Right lobe of liver (tissue), 6 donors: ENCODE measurements at places on chromosomes 6 and 20. TPM values are rescaled to one million over a fixed set of nuclear protein-coding genes. Genes with fewer than 3 reads are reported as not detected.

CPXM1 gene
- 0.12 TPM for total RNA-seq

DNA sequence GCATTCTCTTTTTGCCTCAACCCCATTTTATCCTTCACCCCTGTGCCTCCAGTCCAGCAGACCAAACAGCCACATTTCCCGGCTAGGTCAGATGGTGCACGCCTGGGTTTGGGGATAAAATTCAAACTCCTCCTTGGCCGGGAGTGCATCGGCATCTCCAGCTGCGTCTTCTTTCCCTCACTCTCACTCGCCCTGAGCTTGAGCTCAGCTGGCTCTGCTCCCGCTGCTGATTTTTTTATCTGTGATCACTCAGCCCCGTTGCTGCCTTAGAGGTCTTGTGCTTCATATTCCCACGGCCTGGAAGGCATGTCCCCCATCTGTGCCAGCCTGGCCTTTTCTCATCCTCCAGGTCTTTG is 6.8 kb upstream of the EZR start:
- H3K36me3 ChIP-seq, result no peaks in the 10 kb centered on the region
- no peak overlapping the region for H3K27ac ChIP-seq
- DNase-seq, result no peak
- H3K4me3 ChIP-seq, result no peak overlapping the region

DNA sequence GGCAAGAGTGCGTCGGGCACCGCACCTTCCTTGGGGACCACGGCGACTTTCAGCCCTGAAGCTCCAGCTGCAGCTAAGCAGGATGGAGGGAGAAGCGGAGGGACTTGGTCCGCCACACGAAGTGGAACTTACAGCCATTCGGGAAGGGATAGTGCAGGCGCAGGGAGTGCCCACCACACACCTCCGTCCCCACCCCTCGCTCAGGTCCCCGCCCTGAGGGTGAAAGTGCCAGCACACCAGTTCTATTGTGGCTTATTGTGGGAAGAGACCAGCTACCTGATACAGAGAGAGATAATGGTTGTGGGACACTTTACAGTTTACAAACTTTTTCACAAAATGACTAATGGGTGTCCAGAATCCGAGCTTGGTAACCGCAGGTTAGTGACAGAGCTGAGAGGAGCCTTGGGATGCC is 76.1 kb downstream of the IRF4 start:
- no peak overlapping the region for H3K4me3 ChIP-seq
- no peaks in the 10 kb centered on the region for H3K36me3 ChIP-seq
- no peak for DNase-seq
- H3K27ac ChIP-seq, result no peak overlapping the region
- H3K4me1 ChIP-seq, result no peaks in the 10 kb centered on the region

DNA sequence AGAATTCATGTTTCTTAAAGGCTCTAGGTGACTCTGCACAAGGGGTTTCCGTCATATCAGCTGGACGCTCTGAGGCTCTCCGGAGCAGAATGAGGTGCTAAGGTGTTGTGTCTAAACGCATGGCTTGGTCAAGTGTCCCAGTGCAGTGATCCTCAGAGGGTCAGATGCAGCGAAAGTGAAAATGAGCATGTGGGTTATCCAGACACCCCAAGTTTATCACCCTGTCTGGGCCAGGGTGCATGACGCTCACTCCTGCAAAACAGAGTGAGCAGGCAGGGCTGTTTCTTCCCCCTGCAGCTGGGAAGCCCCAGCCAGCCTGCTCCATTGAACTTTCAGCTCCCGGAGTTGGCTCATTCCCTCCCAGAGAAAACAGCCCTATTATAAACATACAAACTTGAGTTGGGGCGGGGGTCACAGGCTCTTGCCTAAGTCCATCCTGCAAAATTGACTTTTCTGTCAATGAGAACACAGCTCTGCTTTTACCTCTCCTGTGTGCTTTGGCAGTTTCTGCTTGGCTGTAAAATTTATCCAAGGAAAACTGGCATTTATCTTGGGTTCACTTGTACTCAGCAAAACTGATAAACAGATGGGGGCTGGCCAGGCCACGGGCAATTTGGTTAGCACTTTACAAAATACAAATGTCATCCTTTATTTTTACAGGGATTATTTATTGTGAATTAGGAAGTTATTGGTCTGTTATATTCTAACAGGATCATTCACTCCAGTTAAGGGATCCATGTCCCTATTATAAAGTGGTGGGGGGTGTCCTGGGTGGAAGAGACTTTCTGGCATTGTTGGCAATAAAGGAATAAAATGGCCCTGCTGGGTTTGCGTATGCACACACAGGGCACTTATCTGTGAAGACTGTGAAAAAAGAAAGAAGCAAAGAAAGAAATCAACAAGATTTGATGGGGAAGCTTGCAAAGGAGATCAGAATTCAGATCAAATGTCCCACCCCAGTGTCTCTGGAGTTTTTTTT is 154.9 kb downstream of the FOXA2 start:
- no peak overlapping the region for H3K4me3 ChIP-seq
- H3K4me1 ChIP-seq, result peaks cover 59% of the 10 kb centered on the region
- H3K36me3 ChIP-seq, result no peaks in the 10 kb centered on the region

- H3K4me1 ChIP-seq, result peaks cover 14% of the 10 kb centered on the region
- H3K4me3 ChIP-seq, result no peak overlapping the region
- H3K36me3 ChIP-seq, result no peaks in the 10 kb centered on the region
- H3K27ac ChIP-seq, result no peak overlapping the region
- no peaks in the 10 kb centered on the region for H3K27me3 ChIP-seq
These were observed 2.4 kb downstream of the CEP57L1 start for GRCh38 chr6:109097661-109098060.

- no peak for DNase-seq
- H3K4me3 ChIP-seq, result no peak overlapping the region
- H3K27me3 ChIP-seq, result no peaks in the 10 kb centered on the region
- no peak overlapping the region for H3K27ac ChIP-seq
- H3K36me3 ChIP-seq, result no peaks in the 10 kb centered on the region
- no peaks in the 10 kb centered on the region for H3K4me1 ChIP-seq
These were observed 102.0 kb downstream of the SMLR1 start for GRCh38 chr6:130929036-130929678.

DNA sequence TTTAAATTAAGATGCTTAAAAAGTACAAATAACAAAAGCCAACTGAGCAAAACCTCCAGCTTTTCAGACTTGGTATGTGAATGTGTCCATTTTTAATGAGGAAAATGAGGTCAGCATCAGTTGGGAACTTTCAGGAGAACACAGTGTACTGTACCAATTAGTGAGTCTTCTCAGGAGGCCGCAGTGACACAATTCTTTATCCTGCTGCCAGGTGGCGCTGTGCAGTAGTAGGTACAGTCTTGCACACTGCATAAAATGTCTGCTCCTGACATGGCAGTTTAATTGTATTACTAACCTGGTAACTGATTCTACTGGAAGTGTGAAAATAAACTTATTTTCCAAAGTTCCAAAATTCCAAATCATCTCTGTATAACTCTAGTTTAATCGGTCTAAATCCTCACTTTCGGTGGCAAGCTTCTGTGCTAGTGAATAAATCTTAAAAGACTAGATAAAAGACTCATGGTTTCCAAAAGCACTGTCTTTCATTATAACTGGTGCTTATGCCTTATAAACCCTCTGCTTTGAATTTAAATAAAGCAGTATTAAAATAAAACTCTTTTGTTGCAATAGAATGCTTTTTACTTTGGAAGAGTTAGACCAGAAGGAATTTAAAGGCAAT is 214.8 kb upstream of the MMS22L start:
- H3K4me3 ChIP-seq, result no peak overlapping the region
- no peak overlapping the region for H3K27ac ChIP-seq

DNA sequence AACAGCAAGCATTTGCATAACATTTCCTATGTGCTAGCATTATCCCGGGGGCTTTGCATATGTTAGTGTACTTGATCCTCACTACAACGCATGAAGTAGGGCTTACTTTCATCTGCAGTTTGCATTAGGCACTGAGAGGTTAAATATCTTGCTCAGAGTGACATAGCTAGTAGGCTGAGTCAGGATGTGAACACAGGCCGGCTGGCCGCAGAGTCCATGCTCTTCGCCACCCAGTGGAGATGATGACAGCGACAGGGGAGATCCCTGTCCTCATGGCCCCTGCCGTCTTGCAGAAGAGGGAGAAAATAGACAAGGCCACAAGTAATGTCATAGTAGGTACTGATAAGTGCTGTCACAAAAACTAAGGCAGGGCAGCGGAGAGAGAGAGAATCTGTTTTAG is 46.9 kb downstream of the LYRM4 start:
- no peaks in the 10 kb centered on the region for H3K36me3 ChIP-seq
- H3K27ac ChIP-seq, result no peak overlapping the region

GRCh38 chr20:939606-940005 is 23.5 kb upstream of the ANGPT4 start:
- peak; percentile 14 for DNase-seq
- no peak overlapping the region for H3K4me3 ChIP-seq
- no peaks in the 10 kb centered on the region for H3K4me1 ChIP-seq
- no peak overlapping the region for H3K27ac ChIP-seq

GRCh38 chr6:70113171-70113570 is 189.7 kb downstream of the COL9A1 start:
- no peak for DNase-seq
- H3K4me1 ChIP-seq, result no peaks in the 10 kb centered on the region
- H3K27ac ChIP-seq, result no peak overlapping the region
- no peaks in the 10 kb centered on the region for H3K27me3 ChIP-seq

- H3K4me1 ChIP-seq, result peaks cover 24% of the 10 kb centered on the region
- H3K36me3 ChIP-seq, result no peaks in the 10 kb centered on the region
- H3K27ac ChIP-seq, result peak within 1 kb of the TSS; percentile 90
- H3K4me3 ChIP-seq, result peak within 1 kb of the TSS; percentile 79
These were observed at the start of gene ADGRG6 for GRCh38 chr6:142301651-142302391. TSS of gene ADGRG6 (plus strand) at chr6:142302007. CDS start at chr6:142302330, 323 bp downstream.

DNA sequence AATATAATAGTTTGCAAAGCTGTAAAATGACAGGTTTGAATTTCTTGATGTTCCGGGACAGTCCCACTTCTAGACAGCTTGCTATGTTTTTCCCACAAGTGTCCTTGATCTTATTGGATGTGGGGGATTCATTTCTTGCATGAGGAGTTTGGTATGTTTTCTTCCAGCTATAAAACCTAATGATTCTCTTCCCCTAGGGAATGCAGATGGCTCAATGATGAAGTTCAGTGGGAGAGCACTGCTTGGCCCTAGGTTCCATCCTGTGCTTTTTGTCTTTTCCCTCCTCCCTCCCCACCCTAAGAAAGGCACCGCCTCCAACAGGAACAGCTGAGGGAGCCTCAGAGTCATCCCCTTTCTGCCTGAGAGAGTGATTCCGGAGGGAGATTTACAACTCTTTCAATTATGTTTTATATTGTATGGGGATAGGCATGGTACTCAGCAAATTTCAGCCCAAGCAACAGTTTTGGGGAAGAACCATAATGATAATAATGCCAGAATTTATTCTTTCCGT is 149.2 kb downstream of the PHACTR1 start:
- H3K27me3 ChIP-seq, result no peaks in the 10 kb centered on the region
- no peak overlapping the region for H3K4me3 ChIP-seq
- DNase-seq, result no peak
- H3K27ac ChIP-seq, result no peak overlapping the region
- no peaks in the 10 kb centered on the region for H3K36me3 ChIP-seq

DNA sequence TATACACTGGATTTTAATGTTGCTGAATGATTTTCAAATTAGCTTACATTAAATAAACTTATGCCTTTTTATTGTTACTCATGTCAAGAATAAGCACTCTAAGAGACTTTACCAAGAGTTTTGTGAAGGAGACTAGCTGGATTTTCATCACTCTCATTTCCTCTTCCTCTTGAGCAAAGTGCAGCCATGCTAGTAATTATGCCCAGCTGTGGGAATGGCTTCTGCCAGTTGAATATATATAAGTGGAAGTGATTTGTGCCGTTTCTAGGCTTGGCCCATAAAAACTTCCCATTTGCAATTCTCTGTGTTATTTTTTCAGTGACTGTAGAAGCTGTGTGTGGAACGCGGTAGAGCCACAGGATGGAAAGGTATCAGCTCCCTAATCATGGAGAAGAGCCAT is 255.8 kb downstream of the HDGFL1 start:
- no peaks in the 10 kb centered on the region for H3K36me3 ChIP-seq
- H3K4me3 ChIP-seq, result no peak overlapping the region
- H3K27ac ChIP-seq, result no peak overlapping the region
- no peaks in the 10 kb centered on the region for H3K4me1 ChIP-seq

CTCFL gene
- 0.09 TPM for total RNA-seq

DNA sequence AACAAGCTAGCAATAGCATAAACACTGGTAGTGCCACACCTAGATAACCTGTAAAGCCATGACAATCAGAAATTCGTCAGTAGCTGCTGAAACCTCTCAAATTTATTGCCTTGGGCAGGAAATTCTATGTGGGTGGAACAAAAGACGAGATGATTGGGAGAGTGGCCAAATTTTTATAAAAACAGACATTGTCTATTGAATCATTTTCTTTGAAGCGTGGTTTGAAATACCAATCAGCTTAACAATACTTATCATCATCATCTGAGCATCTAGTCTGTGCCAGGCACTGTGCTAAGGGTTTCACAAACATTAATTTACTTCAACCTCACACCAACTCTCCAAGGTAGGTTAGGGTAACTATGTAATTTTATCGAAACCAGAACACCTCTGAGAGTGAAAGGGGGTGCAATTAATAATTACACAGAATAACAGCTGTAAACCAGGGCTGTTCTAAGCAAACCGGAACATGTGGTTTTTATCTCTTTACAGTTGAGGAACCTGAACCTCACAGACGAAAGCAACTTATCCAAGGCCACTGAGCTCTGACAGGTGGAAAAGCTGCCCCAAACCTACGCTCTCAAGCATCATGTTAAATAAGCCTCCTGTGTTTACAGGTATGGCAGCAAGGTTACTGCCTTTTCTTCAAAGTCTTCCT is 43.4 kb downstream of the NHSL1 start:
- no peak overlapping the region for H3K4me3 ChIP-seq
- H3K4me1 ChIP-seq, result no peaks in the 10 kb centered on the region
- H3K36me3 ChIP-seq, result no peaks in the 10 kb centered on the region
- no peak overlapping the region for H3K27ac ChIP-seq

- no peaks in the 10 kb centered on the region for H3K27me3 ChIP-seq
- no peaks in the 10 kb centered on the region for H3K36me3 ChIP-seq
- peaks cover 65% of the 10 kb centered on the region for H3K4me1 ChIP-seq
- H3K27ac ChIP-seq, result peak overlapping the region; percentile 52
- DNase-seq, result no peak
- H3K4me3 ChIP-seq, result no peak overlapping the region
These were observed 22.9 kb downstream of the CNKSR3 start for GRCh38 chr6:154487367-154488247.

GPR6 gene
- not detected for total RNA-seq

PPARD gene
- 5.3 TPM for total RNA-seq

GSTA1 gene
- total RNA-seq, result 16.1 TPM

GRCh38 chr20:6718662-6719368 is 48.7 kb upstream of the BMP2 start:
- H3K27ac ChIP-seq, result no peak overlapping the region
- no peaks in the 10 kb centered on the region for H3K36me3 ChIP-seq
- no peaks in the 10 kb centered on the region for H3K27me3 ChIP-seq
- H3K4me1 ChIP-seq, result no peaks in the 10 kb centered on the region
- DNase-seq, result no peak

- no peak for DNase-seq
- no peak overlapping the region for H3K4me3 ChIP-seq
- H3K36me3 ChIP-seq, result no peaks in the 10 kb centered on the region
- no peak overlapping the region for H3K27ac ChIP-seq
- H3K4me1 ChIP-seq, result no peaks in the 10 kb centered on the region
These were observed 90.7 kb upstream of the SASH1 start for GRCh38 chr6:148251891-148252290.

CDH26 gene
- total RNA-seq, result 0.17 TPM
